Small intestine (tissue), 16 donors: ENCODE measurements at places on chromosomes 4 and X.

- DNase-seq: no peak
Observed at GRCh38 chr4:75511841-75512240, 2.4 kb downstream of the RCHY1 start.

DNA sequence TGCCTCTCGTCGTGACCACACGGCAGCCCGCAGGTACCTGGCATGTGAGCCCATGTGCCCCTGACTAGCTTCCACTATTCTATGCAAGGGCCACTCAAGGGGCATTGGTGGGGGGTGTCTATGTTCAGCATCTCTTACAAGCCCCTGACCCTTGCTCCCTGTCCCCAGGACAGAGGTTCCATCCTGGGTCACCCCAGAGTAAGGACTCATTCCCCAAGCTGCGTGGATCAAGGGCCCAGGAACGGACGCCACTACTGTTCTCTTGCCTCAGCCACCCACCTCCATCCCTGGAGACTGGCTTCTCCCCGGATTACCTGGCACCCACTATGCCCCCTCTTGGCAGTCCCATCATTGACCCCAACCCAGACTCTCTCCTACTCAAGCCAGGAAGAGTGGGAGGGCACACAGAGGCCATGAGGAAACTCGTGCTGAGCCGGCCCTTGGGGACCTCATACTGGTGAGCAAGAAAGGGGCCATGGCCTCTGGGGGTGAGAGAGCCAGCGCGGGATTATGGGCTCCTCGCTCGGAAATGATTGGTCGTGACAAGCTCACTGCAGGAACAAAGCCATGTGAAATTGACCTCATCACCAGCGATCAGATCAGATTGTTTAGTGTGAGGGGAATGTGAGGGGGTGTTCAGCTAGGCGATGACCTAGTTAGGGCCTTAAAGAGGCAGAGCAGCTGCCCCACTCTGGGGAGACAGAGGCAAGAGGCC, 50.1 kb upstream of the PJA1 start:
- no peak for DNase-seq

DNA sequence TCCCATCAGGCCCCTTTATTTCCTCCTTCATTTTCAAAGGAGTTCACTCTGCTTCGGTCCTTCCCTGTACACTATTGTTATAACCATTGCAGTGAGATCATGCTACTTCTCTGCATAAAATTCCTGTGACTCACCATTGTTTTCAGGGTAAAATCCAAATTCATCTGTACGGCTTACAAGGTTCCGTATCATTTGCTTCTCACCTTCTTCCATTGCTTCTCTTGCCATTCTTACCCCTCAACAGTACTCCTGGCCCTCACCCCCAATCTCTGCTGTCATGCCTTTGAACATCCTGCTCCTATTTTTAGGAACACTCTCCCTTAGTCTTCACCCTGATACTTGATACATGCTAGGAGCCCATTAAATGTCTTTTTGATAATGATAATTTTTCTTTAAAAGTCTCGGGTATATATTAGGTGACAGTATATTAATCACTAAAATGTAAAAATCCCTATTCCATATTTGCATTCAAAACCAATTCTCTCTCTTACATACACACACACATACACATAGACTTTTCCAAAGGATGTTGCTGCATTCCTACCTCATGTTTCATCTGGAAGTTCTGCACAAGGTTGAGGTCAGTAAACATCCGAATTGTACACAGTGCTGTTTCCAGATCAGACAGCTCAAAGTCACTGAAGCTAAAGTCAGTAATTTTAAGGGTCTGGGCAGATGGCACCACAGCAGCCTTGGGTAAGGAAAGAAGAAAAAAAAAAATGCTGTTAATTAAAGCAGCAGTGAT, 103.4 kb downstream of the PDE5A start:
- DNase-seq: no peak

DNA sequence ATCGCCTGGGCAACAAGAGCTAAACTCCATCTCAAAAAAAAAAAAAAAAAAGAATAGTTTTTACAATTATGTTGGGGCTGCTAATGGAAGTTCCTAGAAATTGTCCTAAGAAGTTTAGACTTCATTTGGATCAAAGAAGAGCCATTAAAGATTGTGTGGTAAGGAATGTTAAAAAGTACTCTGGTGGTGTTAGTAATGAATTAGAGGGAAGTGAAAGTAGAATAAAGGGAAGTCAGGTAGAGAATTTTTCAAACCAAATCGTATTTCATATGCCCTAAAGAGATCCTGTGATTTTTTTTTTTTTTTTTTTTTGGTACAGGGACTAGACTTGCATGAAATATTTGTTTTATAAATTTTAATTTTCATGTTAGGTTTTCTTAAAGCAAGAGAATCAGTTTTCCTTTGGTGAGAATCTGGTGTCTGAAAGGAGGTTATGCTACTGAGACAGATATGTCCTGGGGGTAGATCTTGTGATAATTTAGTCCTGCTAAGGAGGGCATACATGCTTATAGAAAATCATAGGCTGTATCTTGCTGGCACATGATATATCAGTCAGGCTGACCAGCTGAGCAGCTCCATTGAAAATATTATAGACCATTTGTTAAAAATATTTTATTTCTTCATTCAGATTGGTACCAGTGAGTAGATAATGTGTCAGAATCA, 10.7 kb downstream of the SEC24B start:
- no peak for DNase-seq

DNA sequence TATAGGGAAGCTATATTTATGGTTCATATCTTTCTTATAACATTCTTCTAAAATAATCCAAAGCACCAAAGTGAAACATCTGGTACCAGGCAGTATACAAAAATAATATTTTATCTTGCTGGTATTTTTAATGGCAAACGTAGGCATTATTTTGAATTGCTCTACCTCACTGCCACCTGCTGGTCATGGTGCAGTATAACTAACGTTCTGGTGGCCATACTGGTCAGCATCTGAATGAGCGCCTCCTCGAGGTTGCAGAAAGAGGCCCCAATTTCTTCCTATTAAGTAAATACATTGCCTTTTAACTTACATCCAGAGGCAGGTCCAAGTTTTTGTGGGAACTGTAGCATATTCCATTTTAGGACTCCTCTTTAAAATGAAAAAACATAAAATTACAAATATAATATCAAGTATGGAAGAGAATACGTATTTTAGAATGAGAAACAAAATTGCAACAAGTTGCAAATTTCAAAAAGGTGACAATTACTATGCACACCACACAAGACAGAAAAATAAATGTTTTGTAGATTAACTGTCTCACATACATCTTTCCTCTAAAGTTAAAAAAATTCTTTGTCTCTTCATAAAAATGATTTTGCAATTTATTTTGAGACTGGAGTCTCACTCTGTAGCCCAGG, 22.9 kb upstream of the CWH43 start:
- DNase-seq: peak; percentile 81

DNA sequence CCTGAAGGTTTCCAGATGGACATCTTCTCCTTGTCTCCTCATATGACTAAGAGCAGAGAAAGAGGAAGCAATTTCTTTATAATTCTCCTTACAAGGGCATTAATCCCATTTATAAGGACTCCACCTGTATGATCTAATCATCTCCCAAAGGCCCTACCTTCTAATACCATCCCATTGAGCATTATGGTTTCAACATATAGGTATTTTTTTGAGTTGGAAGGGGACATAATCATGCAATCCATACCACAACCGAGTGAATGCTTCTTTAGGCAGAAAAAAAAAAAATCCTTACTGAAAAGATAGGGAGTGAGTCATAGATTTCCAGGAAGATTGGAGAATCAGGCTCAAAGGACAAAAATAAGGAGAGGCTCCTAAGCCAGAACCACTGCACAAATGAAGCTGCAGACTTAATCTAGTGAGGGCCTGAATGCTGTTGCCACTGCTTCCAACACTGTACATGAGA, 312.5 kb upstream of the HS3ST1 start:
- DNase-seq: peak; percentile 61
